Stimulated activated CD8-positive, alpha-beta memory T cell treated with anti-CD3 and anti-CD28 coated beads, Interleukin-4, amount 100 ng/mL, for 1 hour (primary cell): ENCODE measurements at places on chromosomes 1 and 21.

GRCh38 chr1:46497020-46497419 lies 7.4 kb downstream of the DMBX1 start:
- no peak for DNase-seq

DNA sequence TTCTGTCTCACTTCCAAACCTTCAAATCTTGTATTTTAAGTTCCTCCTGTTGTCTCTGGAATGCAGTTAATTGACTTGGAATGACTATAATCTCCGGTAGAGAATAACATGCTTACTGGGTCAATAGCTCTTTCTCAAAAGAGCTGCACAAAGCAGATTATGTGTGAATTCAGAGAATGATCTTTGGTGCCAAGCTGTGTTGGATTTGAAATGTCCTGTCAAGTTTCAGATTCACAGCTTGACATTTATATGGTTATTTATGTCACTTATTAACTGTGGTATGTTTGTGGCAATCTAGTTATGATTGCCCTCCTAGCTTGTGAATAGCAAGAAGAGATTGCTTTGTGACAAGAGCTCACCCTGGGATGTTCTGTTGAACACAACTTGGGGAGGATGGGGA lies 128.3 kb upstream of the KCNE2 start:
- DNase-seq, result no peak

DNA sequence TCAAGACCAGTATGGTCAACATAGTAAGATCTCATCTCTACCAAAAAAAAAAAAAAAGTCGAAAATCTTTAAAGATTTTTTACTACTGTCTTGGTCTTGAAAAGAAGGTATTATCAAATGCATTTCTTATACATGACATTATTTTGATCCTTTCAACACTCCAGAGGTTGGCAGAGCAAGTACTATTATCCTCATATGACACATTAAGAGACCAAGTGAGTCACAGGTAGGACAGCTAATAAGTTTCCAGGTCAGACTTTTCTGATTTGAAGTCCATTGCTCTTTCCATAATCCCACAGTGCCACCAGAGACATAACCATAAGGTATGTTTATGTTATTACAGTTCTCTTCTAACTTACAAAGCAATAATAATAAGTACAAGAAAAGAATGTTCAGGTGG lies 15.2 kb downstream of the DBT start:
- DNase-seq, result no peak

DNA sequence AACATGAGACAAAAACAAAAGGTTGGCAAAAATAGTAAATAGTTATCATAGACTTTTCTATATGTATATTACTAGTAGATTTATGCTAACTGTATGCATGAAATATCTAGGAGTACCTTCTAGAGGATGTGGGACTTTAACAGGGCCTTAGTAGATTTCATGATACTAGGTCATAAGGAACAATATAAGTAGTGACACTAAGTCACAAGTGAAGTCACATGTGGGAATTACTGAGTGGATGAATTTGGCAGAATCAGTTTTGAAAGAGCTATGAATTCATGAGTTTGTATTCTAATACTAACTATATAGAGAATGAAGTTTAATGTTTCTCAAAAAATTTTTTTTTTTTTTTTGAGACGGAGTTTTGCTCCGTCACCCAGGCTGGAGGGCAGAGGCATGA lies 53.1 kb upstream of the GPR25 start:
- DNase-seq, result no peak

DNA sequence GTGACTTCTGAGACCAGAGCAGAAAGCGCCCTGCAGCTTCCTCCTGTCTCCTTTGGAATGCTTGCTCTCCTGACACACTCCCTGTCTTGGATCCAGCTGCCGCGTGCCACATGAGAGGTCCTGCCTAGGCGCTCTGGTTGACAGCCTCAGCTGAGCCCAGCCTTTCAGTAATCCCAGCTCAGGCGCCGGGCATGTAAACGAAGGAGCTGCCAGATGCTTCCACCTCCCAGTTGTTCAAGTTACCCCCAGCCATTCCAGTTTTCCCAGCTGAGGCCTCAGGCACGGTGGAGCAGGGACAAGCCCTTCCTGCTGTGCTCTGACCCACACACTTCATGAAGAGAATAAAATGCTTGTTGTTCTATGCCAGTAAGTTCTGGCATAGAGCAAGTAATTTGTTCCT lies 14.3 kb upstream of the CD34 start:
- DNase-seq, result no peak

GRCh38 chr1:53600001-53600400 lies 139.0 kb downstream of the GLIS1 start:
- DNase-seq, result no peak

DNA sequence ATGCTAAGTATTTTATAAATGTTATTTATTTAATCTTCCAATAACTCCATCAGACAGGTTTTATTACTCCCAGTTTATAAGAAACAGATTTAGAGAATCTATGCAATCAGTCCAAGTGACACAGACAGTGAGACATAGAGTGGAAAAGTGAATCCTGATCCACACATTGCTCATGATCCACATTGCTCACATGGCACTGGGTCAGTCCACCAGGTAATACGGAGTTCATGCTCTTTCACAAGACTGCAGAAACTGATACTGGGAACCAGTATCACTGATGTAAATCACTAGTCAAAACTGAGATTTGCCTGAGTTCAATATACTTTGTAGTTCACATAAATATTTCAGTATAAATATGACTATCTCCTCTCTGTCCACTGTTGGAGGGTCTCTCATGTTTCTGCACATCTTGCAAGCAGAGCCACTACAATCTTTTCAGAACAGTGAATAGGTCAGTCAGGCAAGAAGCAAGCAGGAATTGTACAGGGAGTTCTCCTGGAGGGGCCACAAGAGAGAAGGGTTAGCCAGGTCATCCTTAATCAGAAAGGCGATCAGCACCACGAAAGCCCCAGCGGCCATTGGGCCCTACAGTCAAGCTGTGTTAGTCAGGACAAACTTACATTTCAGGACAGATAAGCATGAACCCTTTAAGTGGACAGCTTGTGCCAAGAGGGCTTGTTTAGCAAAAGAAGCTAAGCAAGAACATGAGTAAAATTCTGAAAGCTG lies 275.4 kb upstream of the NR5A2 start:
- DNase-seq, result no peak

DNA sequence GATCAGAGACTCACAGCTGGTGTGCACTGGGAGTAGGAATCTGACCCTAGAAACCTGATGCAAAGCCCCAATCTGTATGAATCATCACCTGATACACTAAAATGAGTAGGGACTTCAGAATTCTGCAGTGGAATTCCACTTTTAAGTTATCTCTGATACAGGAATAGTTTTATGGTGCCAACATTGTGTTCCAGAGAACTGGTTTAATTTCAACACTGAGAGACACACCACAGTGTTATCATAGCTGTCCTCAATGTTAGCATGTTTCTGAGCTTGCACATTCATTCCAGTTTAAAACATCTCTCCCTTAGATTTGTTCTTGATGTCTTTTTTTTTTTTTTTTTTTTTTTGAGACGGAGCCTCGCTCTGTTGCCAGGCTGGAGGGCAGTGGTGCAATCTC lies 7.1 kb downstream of the UTS2 start:
- no peak for DNase-seq

DNA sequence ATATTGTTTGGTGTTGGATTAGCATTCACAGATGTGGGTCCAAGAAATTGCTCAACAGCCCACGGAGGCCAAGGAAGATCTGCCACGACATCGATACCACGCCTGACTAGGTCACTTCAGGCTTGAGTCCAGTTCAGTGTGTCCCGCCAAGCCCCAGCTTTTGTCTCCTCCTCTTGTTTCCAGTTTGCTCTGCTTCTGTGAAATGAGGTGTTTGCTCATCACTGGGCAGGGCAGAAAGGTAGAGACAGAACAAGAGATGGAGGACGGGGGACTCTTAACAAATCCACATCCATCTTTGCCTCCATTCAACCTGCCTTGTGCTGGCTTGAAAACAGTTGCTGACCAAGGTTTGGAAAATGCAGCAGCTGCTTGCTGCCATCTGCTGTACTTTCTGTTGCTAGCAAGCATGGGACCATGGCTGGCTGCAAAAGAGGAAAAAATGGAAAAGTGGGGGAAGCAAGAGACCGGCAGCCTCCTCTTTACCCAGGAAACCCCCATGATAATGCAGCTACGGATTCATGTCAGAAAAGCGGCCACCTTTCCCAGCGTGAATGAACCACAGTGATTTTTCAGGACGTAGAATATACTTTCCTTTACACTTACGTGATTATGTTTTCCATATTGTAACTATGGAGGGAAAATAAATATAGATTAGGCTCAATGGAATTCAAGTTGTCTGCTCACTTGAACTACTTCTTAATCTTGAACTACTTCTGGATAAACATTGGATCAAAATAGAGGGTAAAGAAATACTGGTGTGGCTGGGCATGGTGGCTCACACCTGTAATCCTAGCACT lies 80.2 kb upstream of the GREM2 start:
- no peak for DNase-seq

DNA sequence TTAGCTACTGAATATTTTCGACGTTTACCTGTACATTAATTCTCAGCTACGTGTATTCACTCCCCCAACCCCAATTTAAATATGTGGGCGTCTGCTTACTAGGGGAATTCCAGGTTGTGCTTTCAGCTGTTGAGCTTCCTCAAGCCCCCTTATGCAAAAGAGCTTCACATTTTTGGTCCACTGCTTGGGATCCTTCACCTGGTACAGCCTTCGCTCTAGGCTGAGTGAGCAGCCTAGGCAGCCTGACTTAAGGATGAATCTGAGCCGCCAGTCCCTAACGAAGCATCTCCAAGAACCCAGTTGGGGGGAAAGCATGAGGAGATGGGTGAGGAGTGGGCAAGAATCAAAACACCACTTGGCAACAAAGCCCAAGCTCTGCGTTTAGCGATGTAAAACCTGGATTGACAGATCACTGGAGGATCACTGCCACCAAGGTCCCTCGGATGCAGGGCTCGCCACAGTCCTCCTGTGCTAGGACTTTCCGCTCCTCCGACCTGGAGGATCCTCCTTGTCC lies 674 bp downstream of the BCL10 start:
- DNase-seq, result no peak

DNA sequence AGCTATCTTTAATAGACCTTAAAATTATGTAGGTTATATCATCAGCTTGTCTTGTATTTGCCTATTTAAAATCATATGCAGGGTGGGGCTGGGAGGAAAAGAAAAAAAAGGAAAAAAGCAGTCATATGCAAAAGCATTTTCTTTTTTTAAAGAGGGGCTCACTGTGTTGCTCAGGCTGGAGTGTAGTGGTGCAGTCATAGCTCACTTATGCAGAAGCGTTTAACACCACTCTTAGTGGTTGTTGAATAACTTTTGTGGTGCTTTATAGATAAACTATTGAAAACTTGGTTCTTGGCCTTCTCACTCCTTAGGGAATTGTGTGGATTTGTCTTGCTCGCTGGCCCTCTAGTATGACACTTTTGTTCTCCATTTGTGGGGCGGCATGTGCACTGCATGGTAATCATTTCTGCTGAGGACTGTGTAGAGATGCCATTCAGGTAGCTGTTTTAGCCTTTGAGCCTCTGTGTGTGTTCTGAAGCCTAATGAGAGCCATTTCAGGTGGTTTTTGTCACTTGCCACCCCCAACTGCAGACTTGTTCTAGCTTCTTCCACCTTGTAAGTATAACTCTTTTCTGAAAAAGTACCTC lies 77.8 kb downstream of the KIF1B start:
- no peak for DNase-seq

GRCh38 chr1:188027613-188028012 lies 1198.9 kb downstream of the PLA2G4A start:
- no peak for DNase-seq

DNA sequence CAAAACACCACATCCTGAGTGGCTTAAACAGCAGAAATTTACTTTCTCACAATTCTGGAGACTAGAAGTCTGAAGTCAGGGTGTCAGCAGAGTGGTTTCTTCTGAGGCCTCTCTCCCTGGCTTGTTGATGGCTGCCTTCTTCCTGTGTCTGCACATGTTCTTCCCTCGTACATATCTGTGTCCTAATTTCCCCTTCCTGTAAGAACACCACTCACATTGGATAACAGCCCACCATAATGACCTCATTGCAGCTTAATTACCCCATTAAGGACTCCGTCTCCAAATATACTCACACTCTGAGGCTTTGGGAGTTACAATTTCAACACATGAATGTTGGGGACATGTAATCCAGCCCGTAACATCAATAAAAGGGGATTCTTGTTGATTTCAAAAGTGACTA lies 23.4 kb downstream of the C8A start:
- DNase-seq, result no peak

- DNase-seq, result no peak
These were observed 8.9 kb upstream of the CELSR2 start for GRCh38 chr1:109240158-109241152.

DNA sequence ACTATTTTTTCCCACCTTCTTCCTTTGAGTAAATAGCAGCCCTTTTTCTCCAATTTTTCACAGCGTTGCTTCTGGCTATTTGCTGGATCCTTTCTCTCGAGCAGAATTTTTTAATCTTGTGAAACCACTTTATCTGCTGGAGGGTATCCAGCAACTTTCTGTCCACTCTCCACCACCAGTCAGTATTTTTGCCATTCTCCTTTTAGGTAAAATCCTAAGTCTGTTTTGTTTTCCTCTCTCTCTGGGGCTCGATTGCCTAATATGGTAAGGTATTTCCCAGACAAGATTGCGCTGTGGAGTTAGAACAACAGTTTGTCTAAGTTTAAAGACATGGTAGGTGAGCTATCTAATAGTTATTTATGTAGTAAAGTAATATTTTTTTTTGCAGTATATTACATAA lies 156.9 kb downstream of the PPP1R12B start:
- no peak for DNase-seq

DNA sequence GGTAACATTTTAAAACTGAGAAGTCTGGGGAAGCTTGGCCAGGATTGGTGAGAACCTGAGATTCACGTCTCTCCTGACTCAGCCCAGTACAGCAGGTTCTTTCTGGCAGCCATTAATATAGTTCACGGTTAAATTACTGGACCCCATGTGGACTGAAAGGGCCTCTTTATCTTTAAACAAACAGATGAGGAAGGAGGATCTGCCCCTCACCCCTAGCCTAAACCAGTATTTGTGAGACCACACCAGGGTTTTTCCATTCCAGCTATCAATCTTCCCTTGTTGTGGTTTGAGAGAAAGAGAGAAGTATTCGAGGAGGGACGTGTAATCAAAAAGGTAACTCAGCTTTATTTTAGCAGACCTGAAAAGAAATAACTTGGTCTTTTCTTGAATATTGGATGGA lies 137.1 kb downstream of the PROX1 start:
- DNase-seq, result no peak

GRCh38 chr1:115437196-115437595 lies 99.1 kb upstream of the NGF start:
- DNase-seq, result no peak

GRCh38 chr1:35270836-35271235 lies 2.3 kb downstream of the ZMYM4 start:
- no peak for DNase-seq

GRCh38 chr1:239558559-239558958 lies 172.2 kb downstream of the CHRM3 start:
- no peak for DNase-seq

DNA sequence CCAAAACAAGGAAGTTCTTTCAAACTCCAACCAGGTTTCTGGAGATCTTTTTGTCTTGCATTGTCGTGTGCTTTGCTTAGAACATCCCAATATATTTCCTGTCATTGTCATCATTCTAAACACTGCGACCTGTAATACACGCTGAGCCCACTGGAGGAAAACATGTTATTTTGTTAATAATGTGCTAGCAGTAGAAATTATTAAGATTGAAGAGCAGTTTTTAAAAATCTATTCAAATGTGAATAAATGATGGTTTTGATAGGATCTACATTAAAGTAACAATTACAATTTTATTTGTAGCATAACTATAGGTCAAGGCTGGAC lies 268.5 kb downstream of the PTPRC start:
- DNase-seq, result no peak
